ENCODE measurements at places on chromosomes 7 and 10.

- DNase-seq: no peak
- H3K36me3 ChIP-seq: no peaks in the 10 kb centered on the region
- H3K27ac ChIP-seq: no peak overlapping the region
- no peaks in the 10 kb centered on the region for H3K27me3 ChIP-seq
- no peaks in the 10 kb centered on the region for H3K4me1 ChIP-seq
Observed at GRCh38 chr10:116992183-116992582, 12.8 kb downstream of the SHTN1 start.

DNA sequence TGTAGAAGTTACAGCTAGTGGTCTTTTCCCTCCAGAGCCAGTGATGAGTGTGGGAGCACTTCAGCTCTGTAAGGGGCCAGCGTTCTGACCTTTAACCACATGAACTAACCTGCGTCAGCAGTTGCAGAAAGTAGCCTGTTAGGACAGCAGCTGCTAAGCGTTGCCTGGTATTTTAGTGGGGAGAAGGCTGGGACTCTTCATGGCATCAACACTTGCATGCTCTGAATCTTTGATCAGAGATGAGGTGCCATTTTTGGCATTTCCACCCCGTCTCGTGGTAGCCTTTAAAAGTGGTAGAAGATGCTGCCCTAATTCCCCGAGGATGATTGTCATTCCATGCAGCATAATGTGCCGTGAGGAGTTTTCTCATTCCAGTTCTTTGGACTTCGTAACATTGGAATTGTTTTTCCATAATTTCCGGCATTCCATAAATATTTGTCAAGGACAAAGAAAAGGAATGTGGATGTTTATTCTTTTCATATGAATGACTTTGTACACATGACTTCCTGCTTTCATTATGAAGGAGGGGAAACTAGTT is 92.2 kb downstream of the AVL9 start:
- no peak overlapping the region for H3K4me3 ChIP-seq
- no peaks in the 10 kb centered on the region for H3K27me3 ChIP-seq
- DNase-seq: no peak
- H3K36me3 ChIP-seq: peaks cover 7% of the 10 kb centered on the region

GRCh38 chr10:22317076-22317370 is 835 bp downstream of the COMMD3 start:
- no peak for DNase-seq
- no peaks in the 10 kb centered on the region for H3K36me3 ChIP-seq
- no peaks in the 10 kb centered on the region for H3K4me1 ChIP-seq
- no peaks in the 10 kb centered on the region for H3K27me3 ChIP-seq
- H3K4me3 ChIP-seq: peak overlapping the region; percentile 73
- peak overlapping the region; percentile 60 for H3K27ac ChIP-seq

GRCh38 chr10:112723876-112724275 is 226.2 kb upstream of the TCF7L2 start:
- DNase-seq: no peak
- H3K36me3 ChIP-seq: peaks cover 2% of the 10 kb centered on the region
- H3K27me3 ChIP-seq: no peaks in the 10 kb centered on the region
- H3K27ac ChIP-seq: no peak overlapping the region
- H3K4me1 ChIP-seq: no peaks in the 10 kb centered on the region

DNA sequence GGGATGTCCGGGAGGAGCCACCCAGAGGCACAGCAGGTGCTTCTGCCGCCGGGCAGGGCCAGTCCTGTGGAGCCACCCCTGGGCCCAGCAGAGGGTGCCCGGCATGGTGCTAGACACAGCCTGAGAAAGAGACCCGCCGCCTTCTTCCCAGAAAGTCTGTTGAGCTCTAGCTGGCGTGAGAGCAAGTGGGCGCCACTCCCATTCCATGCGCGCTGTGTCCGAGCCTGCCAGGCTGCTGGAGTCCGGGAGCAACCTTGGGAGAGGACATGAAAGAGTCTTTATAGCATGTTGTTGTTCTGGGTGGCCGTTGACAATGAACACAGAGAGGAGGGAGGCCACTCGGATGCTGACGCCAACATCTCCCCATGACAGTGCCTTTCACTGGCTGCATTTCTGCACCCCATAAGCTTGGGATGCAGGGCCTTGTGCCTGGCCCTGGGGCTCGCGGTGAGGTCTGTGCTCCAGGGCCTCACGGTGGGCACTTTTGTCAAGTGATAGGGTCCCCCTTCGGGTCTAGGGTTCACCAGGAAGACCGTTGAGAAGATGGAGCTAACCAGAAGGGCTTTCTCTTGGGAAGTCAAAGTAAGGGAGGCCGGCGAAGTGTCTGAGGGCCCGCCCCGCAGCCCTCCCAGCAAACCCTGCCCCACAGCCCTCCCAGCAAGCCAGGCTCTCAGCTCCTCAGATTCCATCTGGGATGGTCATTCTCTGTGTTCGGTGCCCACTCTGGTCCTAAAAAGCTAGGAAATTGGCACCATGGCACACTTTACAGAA is 47.3 kb downstream of the NKX6-2 start:
- no peaks in the 10 kb centered on the region for H3K4me1 ChIP-seq
- H3K27ac ChIP-seq: no peak overlapping the region
- no peaks in the 10 kb centered on the region for H3K27me3 ChIP-seq
- DNase-seq: no peak
- H3K4me3 ChIP-seq: no peak overlapping the region

- H3K27ac ChIP-seq: peak overlapping the region; percentile 80
- no peak overlapping the region for H3K4me3 ChIP-seq
- no peaks in the 10 kb centered on the region for H3K36me3 ChIP-seq
Observed at GRCh38 chr10:91022924-91023699, 102.2 kb upstream of the ANKRD1 start.

GRCh38 chr7:39504963-39505362 is 61.2 kb upstream of the YAE1 start:
- no peak overlapping the region for H3K4me3 ChIP-seq
- no peak overlapping the region for H3K27ac ChIP-seq
- H3K4me1 ChIP-seq: no peaks in the 10 kb centered on the region
- DNase-seq: peak; percentile 42
- no peaks in the 10 kb centered on the region for H3K36me3 ChIP-seq

DNA sequence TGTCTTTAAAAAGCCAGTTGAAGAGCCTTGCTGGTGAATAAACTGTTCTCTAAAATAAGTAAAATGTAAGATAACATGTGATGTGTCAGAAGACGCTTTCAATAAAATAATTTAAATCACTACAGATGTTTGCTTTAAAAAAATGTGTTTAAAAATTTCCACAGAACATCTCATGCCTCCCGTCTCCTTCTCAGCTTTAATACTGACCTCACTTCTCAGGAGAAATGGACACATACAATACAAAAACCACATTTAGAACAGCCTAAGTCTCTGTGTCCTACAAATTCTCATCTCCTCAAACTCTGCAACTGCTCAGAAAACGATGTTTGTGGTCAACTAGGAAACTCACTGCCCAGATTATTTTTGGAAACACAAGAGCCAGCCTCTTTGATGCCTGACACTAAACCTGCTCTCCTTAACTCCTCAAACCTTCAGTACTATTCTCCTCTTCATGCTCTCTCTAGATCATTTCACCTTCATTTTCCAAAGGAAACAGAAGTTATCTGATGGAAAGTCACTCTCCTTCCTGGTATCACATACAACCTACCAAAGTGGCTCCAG is 120.3 kb downstream of the ZNF438 start:
- H3K27ac ChIP-seq: no peak overlapping the region
- H3K4me1 ChIP-seq: peaks cover 3% of the 10 kb centered on the region
- no peak overlapping the region for H3K4me3 ChIP-seq
- H3K36me3 ChIP-seq: no peaks in the 10 kb centered on the region
- H3K27me3 ChIP-seq: no peaks in the 10 kb centered on the region

DNA sequence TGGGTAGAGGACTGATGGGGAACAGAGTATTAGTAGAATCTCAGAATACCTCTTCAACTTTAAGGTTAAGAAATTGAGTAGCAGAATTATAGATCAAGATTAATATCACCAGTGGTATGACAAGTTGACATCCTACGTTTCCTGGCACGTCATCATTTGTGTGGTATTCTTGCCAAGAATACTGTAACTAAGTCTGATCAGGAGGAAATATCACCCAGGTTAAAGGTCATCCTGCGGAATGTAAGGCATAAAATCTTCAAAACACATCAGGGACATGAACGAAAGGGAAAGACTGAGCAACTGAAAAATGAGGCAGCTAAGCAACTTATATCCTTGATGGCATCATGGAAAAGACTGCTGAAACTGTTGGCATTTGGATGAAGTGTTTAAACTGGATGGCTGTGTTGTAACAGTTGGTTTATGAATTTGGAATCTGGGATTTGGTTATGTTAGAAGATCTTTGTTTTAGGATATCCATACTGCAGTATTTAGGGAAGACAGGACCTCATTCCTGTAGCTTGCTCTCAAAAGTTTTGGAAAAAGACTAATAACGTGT is 86.1 kb downstream of the TRIM24 start:
- no peak for DNase-seq
- H3K27me3 ChIP-seq: no peaks in the 10 kb centered on the region
- H3K4me1 ChIP-seq: no peaks in the 10 kb centered on the region
- peaks cover 3% of the 10 kb centered on the region for H3K36me3 ChIP-seq
- H3K27ac ChIP-seq: no peak overlapping the region
- no peak overlapping the region for H3K4me3 ChIP-seq

DNA sequence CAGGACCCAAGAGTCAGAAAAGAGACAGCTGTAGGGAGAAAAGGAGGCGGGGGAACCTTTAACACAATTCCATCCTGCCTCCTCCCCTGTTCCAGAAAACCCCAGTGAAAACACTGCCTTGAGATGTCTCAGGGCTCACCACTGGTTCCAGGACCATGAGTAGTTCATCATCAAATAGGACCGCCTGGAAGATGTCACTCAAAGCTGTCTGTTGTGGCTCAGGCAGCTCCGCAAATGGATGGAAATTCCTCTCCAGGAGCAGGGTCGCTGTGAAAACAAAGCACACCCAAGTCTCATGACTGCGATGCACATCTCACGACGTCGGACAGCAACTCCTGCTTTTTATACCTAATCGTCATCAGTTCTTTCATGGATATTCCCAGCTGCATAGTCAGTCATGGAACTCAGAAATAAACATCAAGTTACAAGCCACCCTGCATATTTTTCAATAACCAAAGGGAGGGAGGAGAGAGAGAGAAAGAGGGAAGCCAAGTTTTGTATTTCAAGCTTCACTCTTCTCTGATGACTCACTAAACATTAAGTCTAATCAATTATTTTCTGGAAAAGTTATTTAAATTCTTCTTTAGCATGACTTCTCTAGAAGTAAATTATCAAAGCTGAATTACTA is 49.2 kb downstream of the GSDME start:
- peaks cover 3% of the 10 kb centered on the region for H3K4me1 ChIP-seq
- no peaks in the 10 kb centered on the region for H3K36me3 ChIP-seq
- no peak overlapping the region for H3K27ac ChIP-seq
- no peak for DNase-seq
- no peaks in the 10 kb centered on the region for H3K27me3 ChIP-seq
- H3K4me3 ChIP-seq: no peak overlapping the region

DNA sequence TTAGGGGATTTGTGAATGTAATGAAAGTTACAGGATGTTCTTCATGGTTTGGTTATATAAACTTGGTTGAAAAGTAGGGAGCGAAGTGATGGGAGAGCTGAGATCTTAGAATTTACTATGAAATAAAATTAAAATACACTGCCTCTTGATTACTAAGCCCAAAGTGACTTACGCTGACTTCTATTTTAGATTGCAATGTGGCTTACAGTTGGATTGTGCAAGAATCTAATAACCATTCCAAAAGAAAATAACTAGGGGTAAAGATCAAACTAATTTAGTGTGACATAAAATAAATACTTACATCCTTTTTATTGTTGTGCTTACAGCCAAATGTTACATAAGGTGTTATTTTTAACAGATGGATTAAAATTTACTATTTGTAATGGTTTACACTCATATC is 15.3 kb downstream of the WNT16 start:
- no peak for DNase-seq
- H3K27ac ChIP-seq: no peak overlapping the region
- H3K4me3 ChIP-seq: no peak overlapping the region
- H3K36me3 ChIP-seq: no peaks in the 10 kb centered on the region
- H3K4me1 ChIP-seq: no peaks in the 10 kb centered on the region
- H3K27me3 ChIP-seq: no peaks in the 10 kb centered on the region

- no peak for DNase-seq
- no peaks in the 10 kb centered on the region for H3K27me3 ChIP-seq
- peaks cover 1% of the 10 kb centered on the region for H3K36me3 ChIP-seq
- no peaks in the 10 kb centered on the region for H3K4me1 ChIP-seq
- H3K27ac ChIP-seq: peak overlapping the region; percentile 25
Observed at GRCh38 chr7:96188591-96188991, 133.3 kb downstream of the SLC25A13 start.

GRCh38 chr10:99733366-99733765 is 1.3 kb downstream of the CUTC start:
- H3K27ac ChIP-seq: no peak overlapping the region
- no peak for DNase-seq

All from aorta (tissue), 5 donors.